ENCODE measurements at places on chromosomes 11 and 22. TPM values are rescaled to one million over a fixed set of nuclear protein-coding genes. Genes with fewer than 3 reads are reported as not detected.

Gene MYOD1
- total RNA-seq, result not detected

DNA sequence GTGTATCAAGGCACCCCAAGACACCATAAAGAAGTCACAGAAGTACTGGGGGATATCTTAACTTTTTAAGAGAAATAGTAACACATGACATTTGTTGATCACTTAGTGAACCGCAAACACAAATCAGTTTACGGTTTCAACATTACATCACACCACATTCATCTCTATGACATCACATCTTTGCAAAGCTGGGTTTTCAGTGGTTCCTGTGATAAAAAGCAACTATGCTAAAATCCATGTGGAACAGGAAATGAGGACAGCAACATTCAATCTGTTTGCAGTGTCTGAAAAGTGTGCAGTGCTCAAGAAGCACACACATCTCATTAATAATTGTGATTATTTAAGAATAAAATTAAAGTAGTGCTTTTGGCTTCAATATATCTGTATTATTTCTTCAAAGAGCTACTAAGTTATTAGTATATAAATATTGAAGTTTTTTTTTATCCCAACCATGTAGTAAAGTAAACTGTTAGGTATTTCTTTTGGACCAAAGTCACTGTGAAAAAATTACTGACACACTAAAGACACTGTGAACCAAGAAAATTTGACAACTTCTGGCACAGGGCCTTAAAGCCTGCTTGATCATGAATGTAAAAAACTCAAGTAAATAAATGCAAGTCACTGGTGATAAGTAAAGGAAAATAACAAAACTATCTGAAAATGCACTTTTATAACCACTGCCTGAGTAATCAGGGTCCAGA lies 156.0 kb upstream of the SOX6 start:
- H3K4me3 ChIP-seq, result no peak overlapping the region
- peaks cover 10% of the 10 kb centered on the region for H3K4me1 ChIP-seq
- no peak overlapping the region for H3K27ac ChIP-seq
- H3K27me3 ChIP-seq, result no peaks in the 10 kb centered on the region

- H3K4me1 ChIP-seq, result no peaks in the 10 kb centered on the region
- no peaks in the 10 kb centered on the region for H3K36me3 ChIP-seq
- no peak overlapping the region for H3K4me3 ChIP-seq
- no peak overlapping the region for H3K27ac ChIP-seq
- no peak for DNase-seq
These were observed 44.3 kb upstream of the NNMT start for GRCh38 chr11:114251815-114252337.

- no peak overlapping the region for H3K4me3 ChIP-seq
- peaks cover 20% of the 10 kb centered on the region for H3K4me1 ChIP-seq
- DNase-seq, result no peak
- no peaks in the 10 kb centered on the region for H3K27me3 ChIP-seq
- no peaks in the 10 kb centered on the region for H3K36me3 ChIP-seq
These were observed 8.5 kb downstream of the SIK3 start for GRCh38 chr11:117089685-117090084.

GRCh38 chr22:28951969-28952521 lies 68.7 kb downstream of the ZNRF3 start:
- no peaks in the 10 kb centered on the region for H3K27me3 ChIP-seq
- no peak overlapping the region for H3K4me3 ChIP-seq
- H3K4me1 ChIP-seq, result peaks cover 20% of the 10 kb centered on the region
- H3K36me3 ChIP-seq, result no peaks in the 10 kb centered on the region
- H3K27ac ChIP-seq, result no peak overlapping the region

DNA sequence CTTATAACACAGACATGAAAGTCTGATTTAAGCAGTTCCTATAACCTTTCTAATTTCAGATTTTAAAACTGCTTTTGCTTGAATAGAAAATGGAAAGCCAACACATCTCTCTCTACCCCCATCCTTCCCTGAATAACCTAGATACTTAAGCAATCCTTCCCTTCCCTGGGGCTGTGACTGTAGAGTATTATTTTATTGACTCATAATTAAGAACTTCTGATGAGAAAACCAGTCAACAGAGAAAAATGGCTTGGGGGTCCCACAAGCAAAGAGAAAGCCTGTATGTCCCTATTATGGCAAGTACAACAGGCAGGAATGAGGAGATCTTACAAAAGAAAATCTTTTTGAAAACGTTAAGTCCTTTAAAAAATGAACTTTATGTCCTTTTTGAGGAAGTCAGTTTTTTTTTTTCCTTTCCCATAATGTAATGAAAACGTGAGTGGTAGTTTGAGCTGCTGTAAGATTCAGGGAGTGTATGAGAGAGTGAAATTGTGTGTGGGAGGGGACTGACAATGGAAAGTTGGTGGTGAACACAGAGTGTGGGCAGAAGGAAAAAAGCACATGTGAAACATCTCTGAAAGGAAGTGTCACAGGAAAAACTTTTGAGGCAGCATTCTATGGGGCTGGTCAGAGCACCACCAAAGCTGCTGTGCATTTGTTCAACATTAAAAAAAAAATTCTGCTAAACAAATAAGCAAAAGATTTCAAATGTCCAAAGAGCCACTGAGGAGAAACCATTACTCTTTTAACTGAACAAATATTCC lies 154.6 kb downstream of the MAML2 start:
- peaks cover 28% of the 10 kb centered on the region for H3K4me1 ChIP-seq
- peak overlapping the region; percentile 43 for H3K27ac ChIP-seq
- H3K36me3 ChIP-seq, result no peaks in the 10 kb centered on the region
- H3K4me3 ChIP-seq, result no peak overlapping the region
- no peak for DNase-seq

- peak overlapping the region; percentile 99 for H3K27ac ChIP-seq
- H3K4me1 ChIP-seq, result peaks cover 88% of the 10 kb centered on the region
These were observed 8.0 kb downstream of the CCND1 start for GRCh38 chr11:69648679-69649575.

DNA sequence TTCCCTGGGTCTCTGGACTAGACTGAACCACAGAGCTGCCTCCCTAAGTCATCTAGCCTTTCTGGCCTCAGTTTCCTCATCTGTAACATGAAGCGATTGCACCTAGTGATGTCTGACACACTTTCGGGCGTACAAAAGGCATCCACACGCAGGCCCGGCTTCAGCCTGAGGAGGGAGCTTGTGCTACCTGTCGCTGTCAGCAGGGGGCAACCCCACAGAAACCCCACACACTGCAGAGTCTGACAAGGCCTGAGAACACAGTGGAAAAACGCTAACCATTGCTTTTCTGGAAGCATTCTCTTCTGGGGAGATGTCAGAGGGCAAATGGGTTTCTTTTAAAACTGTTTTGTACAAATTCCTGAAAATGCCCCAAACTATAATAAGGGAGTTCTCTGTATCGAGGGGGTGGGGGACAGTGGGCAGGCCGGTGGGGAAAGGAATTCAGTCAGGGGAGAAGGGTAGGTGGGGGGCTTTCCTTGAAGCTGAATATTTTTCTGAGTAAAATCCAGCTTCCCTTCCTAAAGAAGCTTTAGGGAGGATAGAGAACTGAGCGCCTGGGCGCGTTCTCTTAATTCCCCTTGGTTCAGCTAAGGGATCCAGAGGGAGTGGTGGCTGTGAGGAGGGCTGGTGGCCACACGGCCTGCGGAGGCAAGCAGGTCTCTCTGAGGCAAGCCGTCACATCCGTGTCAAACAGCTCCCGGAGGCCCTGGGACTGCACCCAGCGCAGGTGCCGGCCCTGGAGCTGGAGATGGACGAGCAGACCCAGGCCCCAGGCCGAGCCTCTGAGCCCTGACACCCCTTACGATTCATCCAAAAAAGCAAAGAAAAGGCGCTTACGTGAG lies 533 bp downstream of the ELF5 start:
- no peaks in the 10 kb centered on the region for H3K36me3 ChIP-seq
- no peak overlapping the region for H3K4me3 ChIP-seq
- peak; percentile 89 for DNase-seq
- peaks cover 4% of the 10 kb centered on the region for H3K27me3 ChIP-seq

DNA sequence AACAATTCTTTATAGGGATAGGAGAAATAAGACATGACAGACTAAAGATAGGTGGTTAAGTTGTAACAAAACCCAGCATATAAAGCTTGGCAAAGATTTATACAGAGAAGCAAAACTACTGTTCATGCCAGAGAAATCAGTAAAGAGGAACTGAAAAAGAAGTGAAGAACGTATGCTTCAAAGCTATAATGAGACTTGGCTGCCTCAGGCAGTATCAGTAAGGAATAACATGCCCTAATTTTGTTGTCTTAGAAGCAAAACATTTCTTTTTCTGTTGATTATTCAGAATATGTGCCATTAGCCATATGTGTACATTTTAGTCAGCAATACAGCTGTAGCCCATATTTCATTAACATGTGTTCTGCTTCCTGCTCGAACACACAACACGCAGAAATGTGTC lies 403.2 kb downstream of the NELL1 start:
- no peak overlapping the region for H3K27ac ChIP-seq
- no peak overlapping the region for H3K4me3 ChIP-seq

DNA sequence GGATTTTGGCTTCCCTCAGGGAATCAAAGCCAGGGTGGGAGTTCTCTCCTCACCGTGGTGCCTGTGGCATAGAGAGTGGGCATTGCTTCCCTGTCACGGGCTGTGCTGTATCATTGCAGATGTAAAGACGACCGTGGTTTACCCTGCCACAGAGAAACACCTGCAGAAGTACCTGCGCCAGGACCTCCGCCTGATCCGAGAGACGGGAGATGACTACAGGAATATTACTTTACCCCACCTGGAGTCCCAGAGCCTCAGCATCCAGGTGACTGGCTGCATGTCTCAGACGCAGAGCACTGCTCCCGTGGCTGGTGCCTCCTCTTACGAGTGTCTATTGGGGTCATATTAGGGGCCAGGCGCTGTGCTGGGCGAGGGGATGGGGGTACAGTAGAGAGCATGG lies 24.2 kb upstream of the ST3GAL4 start:
- H3K36me3 ChIP-seq, result no peaks in the 10 kb centered on the region
- no peaks in the 10 kb centered on the region for H3K4me1 ChIP-seq
- H3K27ac ChIP-seq, result no peak overlapping the region
- no peak for DNase-seq

DNA sequence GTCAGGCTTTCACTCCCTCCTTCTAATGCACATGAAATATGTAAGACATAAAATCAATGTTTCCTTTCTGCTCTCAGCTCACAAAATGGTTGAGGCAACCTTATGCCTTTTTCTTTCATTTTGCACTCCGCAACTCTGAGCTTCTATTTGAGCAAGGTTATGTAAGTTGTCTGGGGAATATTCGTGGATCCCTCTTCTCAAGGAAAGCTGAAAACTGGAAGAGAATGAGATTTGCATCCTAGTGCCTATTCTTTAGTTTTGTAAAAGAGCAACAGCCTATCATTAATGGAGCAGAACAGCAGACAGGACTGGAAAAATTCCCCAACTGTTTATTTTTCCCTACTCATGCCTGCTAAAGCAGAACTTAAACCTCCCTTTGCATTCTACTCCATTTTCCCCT lies 141.7 kb downstream of the FAM76B start:
- H3K4me1 ChIP-seq, result no peaks in the 10 kb centered on the region
- no peaks in the 10 kb centered on the region for H3K36me3 ChIP-seq
- H3K27me3 ChIP-seq, result no peaks in the 10 kb centered on the region
- H3K27ac ChIP-seq, result no peak overlapping the region
- H3K4me3 ChIP-seq, result no peak overlapping the region

- DNase-seq, result peak; percentile 53
- no peaks in the 10 kb centered on the region for H3K36me3 ChIP-seq
- peak overlapping the region; percentile 63 for H3K4me3 ChIP-seq
- H3K27ac ChIP-seq, result peak overlapping the region; percentile 72
These were observed 492 bp downstream of the JHY start for GRCh38 chr11:122882857-122883645.

DNA sequence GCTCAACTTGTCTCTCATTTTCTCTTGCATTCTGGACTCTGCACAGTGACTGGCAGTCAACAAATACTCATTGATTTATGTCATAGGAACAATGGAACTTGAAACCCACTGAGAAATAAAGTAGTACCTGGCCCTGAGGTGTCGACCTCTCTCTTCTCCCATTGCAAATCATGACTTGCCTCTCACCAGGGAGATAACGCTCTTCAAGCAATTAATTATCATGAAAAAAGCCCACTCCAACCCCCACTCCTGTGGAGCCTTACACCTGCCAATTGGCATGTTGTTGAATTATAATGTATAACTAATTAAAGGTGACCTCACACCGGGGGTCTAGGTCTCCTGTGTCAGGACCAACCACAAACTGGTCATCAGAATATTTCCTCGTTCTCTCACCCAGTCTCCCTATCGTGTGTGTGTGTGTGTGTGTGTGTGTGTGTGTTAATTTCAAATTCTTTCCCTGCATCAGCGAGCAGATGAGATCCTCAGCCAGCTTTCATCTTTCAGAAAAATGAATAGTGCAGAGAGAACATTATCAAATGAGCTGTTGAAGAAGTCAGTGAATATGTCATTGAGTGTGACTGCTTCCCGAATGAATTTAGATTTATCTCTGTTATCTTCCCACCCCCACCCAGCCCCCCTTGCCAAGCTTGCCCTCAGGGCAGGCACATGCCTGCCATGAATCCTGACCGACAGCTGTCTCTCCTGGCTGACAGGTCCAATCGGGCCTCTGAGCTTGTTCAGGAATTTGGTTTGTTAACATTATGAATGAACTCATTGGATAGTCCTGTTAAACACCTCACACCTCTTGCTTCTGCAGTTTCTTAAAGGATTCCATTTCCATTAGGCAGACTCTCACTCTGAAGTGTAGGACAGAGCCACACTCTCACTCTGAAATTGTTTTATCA lies 357.4 kb downstream of the INSC start:
- H3K4me1 ChIP-seq, result no peaks in the 10 kb centered on the region
- H3K27ac ChIP-seq, result no peak overlapping the region
- DNase-seq, result no peak
- no peak overlapping the region for H3K4me3 ChIP-seq
- no peaks in the 10 kb centered on the region for H3K27me3 ChIP-seq

DNA sequence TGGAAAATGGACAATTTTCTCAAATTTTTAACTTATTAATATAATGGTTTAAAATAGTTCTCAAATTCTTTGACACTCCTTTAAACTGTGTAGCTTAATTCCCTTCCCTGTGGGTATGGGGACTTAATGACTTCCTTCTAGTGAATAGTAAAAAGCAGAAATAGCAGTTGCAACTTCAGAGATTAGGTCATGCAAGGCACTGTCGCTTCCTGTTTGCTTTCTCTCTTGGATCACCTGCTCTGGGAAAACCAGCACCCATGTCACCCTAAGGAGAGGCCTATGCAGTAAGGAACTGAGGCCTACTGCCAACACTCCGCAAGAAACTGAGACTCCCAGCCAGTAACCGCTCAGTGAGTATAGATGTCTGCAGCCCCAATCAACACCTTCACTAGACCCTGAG lies 5.5 kb upstream of the PANX3 start:
- no peak overlapping the region for H3K4me3 ChIP-seq
- peak; percentile 64 for DNase-seq
- H3K4me1 ChIP-seq, result peaks cover 18% of the 10 kb centered on the region
- no peak overlapping the region for H3K27ac ChIP-seq
- no peaks in the 10 kb centered on the region for H3K27me3 ChIP-seq
- no peaks in the 10 kb centered on the region for H3K36me3 ChIP-seq

All from A673 (cell line).